ENCODE measurements at places on chromosomes 5 and 9.

DNA sequence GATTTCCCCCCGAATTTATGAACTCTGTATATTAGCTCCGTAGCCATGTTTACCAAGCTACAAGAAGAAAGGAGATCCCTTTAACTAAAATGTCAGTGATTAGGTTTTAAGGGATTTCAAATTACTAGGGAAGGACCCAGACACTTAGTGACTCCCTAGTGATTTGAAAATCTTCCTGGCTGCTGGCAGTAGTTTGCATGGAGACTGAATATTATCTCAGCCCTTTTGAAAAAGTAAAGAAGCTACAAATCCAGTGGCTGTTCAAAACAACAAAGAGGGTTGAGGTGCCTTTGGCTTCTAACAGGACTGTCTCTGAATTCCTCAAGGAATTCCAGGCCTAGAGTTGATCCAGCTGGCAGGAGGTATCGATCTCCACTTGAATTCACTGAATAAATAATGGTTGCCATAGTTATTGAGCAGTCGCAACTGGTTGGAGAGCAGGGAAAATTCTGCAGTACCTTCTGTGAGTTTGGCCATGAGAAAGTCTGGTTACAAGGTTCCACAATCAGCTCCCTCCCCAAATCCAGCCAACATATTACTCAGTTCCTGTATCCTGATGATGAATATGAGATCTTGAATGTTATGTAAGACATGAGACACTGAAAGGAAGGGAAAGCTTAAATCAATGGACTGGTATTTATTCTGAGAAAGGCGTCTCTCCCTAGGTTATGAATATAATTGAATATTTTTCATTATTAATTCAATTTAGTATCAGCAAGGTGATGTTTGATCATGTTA, 37.7 kb downstream of the NR4A3 start:
- no peak for DNase-seq

DNA sequence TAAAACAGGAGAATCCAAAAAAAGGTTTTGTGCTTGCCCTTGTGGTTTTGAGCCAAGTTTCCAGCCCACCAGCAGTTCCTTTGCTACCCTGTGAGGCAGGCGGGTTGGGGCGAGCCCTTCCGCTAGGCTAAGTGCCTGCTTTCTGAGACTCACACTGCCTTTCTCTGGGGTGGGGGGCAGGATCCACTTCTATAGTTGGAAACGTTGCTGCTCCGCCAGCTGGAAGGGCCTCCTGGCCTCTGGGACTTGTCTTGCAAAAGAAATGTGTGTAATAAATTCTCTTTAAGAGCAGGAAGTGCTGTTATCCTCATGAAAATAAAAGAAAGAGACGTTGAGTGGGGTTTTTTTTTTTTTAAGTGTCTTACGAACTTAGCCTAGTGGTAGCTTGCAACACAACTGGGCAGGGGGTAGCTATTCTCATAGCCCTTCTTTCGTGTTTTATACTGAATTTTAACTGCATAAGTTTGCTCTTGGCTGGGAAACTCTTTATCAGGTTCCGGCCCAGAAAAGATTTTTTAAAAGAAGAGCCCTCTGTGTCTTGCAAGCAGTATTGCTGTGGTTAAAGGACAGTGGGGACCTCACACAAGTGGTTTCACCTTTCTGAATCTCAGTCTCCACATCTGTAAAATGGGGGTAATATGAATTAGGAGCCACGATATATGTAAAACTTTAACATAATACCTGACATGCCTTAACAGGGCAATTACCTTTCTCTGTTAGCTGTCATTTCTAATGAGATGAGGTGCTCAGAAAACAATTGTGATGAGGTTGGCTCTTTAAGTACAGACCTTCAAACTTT, 19.8 kb downstream of the JADE2 start:
- DNase-seq: peak; percentile 37

DNA sequence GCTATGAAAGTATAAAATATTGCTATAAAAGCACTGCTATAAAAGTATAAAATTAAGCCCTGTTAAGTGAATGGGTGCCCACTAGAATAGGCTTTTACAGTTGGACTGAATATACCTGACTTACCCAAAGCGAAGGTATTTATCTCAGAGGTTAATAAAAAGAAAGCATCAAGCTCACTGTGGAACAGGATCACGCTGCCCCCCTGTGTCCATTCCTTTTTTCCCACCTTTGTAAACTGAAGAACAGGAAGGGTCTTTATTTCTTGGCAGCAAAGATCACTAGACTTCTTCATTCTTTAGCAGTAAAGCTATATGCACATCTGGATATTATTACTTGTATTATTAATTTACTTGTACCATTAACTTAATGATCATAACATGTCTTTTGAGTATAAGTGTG, 22.1 kb upstream of the PLPP6 start:
- DNase-seq: peak; percentile 39

DNA sequence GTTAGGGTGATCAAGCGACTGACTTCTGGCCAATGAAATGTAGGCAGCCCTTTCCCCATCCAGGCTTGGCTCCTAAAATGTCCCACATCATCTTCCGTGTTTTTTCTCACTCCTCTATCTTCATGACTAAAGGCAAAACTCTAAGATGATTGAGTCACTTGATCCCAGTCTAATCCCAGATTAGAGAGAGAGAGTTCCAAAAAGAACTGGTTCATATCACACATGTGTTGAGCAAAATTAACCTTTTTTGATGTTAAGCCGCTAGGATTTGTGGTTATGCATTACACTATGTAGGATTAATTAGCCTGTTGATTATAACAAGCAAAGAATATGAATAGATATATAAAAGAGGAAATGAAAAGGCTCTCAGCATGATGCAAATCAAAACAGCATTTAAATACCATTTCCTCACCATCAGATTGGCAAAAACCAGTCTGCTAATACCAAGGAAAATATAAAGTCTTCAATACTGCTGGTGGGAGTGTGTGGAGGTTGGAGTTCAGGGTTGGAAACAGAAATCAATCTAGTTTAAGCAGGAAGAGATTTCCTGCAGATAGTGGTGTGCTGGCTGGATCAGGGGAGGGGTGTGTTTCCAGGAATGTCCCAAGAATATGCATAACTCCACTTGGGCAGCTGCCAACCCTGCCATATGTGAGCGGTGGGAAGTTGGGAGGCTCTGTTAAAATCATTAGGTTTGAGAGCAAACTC, 187.6 kb upstream of the S1PR3 start:
- DNase-seq: no peak

- no peak for DNase-seq
These were observed 260.1 kb upstream of the SLC24A2 start for GRCh38 chr9:20048985-20049384.

DNA sequence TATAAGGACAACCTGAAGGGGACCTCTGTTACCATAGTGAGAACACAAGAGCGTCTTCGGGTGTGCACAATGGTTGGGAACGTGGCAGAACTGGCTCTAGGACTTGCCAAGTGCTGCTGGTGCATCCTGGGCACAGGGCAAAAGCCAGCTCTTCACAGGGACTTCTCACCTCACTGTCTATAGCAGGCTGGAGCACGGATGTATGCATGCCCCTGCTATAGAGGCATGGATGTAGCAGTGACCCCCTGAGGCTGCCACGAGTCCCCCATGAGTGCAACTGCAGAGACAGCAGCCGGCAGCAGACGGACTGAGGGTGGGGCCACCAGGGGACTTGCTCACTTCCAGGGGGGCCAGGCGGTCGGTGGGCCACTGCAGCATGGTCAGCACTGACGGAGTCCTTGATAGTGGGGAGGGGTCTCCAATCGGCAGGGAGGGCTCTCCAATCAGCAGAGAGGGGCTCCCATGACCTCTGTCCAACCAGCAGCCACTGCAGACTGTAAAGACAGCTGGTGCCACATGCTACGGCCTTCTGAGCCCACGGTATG, 64.9 kb downstream of the SEMA4D start:
- DNase-seq: no peak

DNA sequence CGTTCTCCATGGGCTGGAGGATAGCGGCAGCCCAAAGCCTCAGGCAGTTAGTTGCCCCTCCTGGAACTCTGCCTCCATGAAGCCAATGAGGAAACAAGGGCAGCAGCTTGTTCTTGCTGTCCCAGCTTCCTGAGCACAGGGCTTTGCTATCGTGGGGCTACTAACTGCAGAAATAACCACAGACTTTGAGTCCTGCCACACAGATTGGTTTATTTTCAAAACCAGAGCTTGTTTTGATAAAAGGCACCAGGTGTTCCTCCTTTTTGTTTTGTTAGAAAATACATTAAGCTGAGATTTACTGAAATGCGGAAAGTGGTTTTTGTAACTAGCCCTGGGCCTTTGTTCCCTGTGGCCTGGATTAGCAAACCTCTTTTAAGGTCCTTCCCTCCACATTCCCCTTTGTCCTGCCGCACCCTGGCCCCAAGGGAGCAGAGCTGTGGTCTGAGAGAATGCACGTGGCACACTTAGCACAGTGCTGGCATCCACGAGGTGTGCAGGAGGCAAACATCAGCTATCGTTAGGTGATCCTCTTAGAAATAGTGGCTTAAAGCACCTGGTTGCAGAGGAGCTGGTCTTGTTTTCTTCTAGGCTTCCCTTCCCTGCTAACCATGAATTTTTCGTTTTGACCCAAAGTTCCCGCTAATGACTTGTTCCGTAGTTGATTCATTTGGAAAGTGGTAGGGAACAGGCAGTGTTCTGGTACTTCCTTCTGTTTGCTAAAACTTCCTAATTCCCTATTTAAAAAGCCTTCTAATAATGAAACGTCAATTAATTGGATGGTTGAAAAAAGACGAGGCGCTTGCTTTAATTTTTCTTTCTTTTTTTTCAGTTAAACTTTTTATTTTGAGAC, 21.5 kb downstream of the MVB12B start:
- DNase-seq: no peak

DNA sequence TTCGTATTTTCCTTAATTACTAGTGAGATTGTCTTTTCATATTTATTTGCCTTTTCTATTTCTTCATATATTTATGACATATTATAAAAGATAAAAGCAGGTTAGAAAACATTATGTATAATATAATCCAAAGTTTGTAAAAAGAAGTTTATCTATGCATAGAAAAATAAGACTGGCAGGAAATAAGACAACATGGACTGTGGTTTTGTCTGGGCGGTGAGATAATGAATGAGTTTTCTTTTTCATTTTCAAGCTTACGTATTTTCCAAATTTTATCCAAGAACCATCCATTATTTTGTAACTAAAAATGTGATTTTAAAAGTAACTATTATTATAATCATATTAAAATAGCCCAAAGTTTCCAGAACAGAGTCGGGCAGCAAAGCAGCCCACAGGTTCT, 109.8 kb upstream of the MVB12B start:
- DNase-seq: no peak

DNA sequence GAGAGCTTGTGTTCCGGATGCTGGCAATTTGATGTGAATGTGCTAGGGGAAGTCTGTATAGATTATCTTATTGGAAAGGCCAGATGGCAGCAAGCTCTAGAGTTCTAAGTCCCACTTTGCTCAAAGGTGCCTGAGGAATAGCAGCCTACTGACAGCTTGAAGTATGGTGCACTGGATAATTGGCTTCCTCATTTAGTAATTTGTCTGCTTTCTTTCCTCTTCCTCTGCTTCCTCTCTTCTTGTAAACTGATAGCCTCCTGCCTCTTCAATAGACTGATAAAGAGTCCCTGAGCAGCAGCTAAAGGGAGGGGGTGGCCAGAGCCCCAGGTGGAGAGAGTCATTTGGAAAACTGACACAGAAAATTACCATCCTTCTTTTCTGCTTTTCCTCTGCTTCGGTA, 177.3 kb downstream of the FGF1 start:
- no peak for DNase-seq

- DNase-seq: no peak
These were observed 119.3 kb downstream of the C5orf15 start for GRCh38 chr5:133849116-133849515.

Data from activated CD4-positive, alpha-beta T cell treated with anti-CD3 and anti-CD28 coated beads, Interleukin-2, amount 50 U/mL, for 48 hours (primary cell).